ENCODE measurements at places on chromosomes 16 and 17.

DNA sequence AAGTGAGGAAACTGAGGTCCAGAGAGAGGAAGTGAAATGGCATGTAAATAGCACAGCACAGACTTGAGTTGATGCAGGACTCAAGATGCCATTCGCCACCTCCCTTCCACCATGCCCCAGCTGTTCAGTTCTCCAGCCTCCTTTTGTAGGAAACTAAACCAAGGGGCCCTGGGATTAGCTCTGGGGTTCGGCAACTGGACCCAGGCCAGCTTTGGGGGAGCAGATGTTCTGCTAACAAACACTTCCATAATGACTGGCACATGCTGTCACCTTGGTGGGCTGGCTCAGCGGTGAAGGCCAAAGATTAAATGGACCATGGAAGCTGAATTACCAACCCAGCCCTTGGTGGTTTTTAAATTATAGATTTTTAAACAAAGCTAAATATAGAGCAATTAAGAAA lies 77.0 kb downstream of the IRX6 start:
- no peak for DNase-seq

GRCh38 chr17:29041571-29041970 lies 1.4 kb upstream of the PIPOX start:
- DNase-seq: no peak

DNA sequence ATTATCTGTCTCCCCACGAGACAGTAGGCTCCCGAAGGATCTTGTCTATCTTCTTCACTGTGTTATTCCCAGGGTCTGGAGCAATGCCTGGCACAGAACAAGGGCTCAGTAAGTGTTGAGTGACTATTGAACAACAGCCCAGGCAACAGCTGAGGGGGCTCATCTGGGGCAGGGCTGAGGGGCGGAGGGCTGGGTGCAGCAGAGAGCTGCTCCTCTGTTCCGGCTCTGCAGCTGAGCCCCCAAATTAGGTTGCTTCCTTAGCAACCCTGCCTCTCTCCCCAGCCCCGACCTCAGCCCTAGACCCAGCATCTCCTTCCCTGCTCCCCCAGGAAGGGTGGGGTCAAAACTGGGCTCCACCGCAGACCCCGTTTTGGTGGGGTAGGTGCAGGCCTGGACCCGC lies 32.2 kb downstream of the ITGAE start:
- no peak for DNase-seq

DNA sequence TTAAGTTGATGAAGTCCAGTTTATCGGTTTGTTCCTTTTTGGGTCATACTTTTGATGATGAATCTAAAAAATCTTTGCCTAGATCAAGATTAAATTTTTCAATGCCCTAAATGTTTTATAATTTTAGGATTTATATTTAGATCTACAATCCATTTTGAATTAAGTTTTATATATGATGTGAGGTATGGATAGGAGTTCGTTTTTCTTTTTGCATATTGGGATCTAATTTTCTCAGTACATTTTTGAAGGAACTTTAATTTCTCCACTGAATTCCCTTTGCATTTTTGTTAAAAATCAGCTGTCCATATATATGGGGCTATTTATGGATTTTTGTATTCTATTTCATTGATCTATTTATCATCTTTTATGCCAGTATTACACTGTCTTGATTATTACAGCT lies 125.5 kb upstream of the HS3ST2 start:
- DNase-seq: no peak

DNA sequence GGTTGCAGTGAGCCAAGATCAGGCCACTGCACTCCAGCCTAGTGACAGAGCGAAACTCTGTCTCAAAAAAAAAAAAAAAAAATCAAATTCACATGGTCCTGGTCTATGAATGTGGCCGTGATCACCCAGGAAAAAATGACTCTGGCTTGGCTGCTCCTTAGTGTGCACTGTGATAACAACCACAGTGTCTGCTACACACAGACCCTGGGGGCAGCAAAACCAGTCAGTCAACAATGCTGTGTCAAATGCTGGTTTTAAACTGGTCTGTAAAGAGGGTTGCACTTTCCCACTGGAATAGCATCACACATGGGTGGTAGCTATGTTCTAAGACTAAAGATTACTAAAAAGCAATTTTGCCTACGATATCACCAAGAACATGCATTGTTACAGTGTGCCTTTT lies 71.0 kb downstream of the ARHGAP17 start:
- DNase-seq: no peak

Data from left ventricle myocardium inferior (tissue), 1 donor.